Testis (tissue), 5 donors: ENCODE measurements at places on chromosomes 6 and 20. TPM values are rescaled to one million over a fixed set of nuclear protein-coding genes. Genes with fewer than 3 reads are reported as not detected.

XKR7 gene
- 0.25 TPM for total RNA-seq

CST5 gene
- not detected for total RNA-seq

SLC22A1 gene
- 1.7 TPM for total RNA-seq

MYL9 gene
- 177 TPM for total RNA-seq

AIF1 gene
- total RNA-seq: 2.9 TPM

TTPAL gene
- 13.1 TPM for total RNA-seq

CPXM1 gene
- 3.5 TPM for total RNA-seq

DNA sequence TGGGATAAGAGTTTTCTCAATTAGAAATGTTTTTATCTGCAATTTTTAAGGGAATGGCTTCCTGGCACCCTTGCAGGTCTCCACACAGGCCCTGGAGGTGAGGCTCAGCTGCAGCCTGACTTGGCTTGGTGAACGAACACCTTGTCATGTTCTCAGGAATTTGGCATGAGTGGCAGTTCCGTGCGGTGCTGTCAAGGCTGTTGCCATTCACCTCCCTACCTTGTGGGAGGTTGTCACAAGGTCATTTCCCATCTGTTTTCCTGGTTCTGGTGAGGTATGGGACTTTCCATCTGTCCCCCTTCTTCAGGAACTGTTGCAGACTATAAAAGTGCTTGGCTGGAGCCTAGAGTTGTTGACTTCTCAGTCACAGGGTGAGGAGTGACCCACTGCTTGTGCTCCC is 82.9 kb downstream of the ELOVL4 start:
- no peak for DNase-seq

DNA sequence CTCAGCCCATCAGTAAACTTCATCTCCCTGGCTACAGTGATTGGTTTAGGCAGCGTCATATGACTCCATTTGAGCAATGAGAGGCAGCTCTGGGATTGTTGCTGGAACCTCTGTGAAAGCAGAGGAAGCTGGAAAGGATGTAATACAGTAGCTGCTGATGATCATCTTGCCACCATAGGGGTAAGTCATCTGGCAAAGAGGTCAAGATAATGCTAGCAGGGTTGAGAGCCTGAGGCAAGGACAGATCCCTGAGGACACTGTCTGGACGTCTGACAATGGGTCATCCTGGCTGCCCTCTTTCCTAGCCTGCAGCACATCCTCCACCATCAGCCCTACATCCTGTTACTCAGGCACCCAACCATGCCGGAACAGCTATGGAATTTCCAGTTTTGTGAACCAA is 25.5 kb upstream of the FKBP1A start:
- no peak for DNase-seq

- no peak for DNase-seq
Measured at GRCh38 chr6:4259391-4259790, 124.0 kb upstream of the ECI2 start.

DNA sequence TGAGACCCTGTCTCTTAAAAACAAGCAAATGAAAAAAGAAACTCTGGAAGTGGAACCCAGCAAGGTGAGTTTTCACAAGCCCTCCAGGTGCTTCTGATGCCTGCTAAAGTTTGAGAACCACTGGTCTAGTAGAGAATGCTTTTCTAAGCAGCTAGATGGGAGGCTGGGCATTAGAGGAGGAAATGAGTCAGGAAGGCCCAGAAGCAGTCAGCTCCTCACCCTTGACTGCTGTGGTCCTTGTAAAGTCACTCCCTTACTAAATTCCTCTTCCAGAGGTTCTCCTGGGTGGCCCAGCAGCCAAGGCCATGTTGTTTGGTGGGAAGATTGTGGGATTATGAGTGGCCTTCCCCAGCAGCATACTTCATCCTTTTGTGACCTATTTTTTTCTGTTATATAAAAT is 52.0 kb upstream of the FYN start:
- no peak for DNase-seq

GRCh38 chr6:47446669-47447330 is 30.8 kb upstream of the CD2AP start:
- DNase-seq: no peak

- no peak for DNase-seq
Measured at GRCh38 chr6:14656078-14656521, 538.5 kb downstream of the CD83 start.

DNA sequence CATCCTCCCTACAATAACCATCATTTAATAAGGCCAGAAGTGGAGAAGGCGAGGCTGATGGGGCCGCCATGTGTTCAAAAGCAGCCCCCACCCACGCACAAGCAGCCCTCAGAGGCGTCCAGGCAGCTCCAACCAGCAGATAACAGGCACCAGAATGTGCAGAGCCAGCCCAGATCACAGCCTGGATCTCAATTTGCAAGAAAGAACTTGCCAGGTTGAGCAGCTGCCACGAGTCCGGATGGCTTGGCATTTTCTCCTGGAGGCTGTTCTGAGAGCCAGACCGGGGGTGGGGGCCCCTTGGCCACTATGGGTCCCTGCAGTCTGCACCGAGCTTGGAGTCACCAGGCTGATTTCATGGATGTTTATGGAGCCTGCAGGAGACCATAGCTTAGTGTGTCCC is 338.1 kb downstream of the PREX1 start:
- no peak for DNase-seq

GRCh38 chr20:19889011-19889953 is 127.9 kb upstream of the NAA20 start:
- peak; percentile 38 for DNase-seq

- peak; percentile 11 for DNase-seq
Measured at GRCh38 chr20:45363611-45364492, 896 bp downstream of the SYS1 start.

DNA sequence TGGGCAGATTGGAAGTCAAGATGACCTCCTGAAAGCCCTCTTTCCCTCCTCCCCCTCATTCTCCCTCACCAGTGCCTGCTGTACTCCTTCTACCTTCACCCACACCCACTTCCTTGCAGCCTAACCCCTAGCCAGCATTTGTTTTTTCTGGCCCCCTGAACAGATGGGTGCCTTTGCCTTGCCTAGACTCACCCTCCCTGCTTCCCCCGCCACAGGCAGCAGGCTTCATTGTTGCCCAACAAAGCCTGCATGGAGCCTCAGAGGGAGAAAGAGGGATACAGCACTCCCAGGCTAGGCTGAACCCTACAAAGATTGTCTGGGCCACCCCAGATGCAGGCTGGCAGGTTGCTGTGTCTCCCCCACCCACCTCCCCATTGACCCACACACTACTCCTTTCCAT is 2.7 kb downstream of the MOCS1 start:
- DNase-seq: no peak

GRCh38 chr6:85771925-85772430 is 129.3 kb upstream of the SYNCRIP start:
- DNase-seq: no peak

DNA sequence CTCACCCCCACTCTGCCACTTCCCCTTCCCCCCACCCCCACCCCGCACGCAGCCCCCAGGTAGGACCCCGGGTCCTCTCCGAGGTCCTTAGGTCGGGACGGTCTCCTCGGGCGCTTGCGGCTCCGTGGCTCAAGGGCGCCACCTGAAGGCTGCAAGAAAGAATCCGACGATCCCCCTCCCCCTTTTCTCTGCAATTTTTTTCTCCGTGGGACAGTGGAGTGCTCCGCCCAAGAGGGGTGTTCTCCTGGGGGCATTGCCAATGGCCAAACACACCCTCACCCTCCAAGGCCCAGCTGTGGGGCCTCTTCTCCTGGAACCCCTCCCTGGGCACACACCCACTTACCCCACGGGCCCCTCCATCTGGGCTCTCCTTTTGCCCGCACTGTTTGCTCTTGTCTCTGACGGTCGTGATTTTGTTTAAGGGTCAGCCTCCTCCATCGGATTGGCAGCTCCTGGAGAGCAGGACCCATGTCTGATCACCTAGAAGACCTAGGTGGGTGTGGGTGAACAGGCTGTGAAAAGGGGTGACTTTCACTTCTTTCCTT is 1.1 kb upstream of the TMEM74B start:
- peak; percentile 52 for DNase-seq

- no peak for DNase-seq
Measured at GRCh38 chr20:22403022-22403631, 181.2 kb downstream of the FOXA2 start.

- DNase-seq: no peak
Measured at GRCh38 chr20:11248011-11248409, 574.2 kb upstream of the JAG1 start.

- DNase-seq: no peak
Measured at GRCh38 chr20:15292405-15292804, 955.0 kb upstream of the FLRT3 start.

DNA sequence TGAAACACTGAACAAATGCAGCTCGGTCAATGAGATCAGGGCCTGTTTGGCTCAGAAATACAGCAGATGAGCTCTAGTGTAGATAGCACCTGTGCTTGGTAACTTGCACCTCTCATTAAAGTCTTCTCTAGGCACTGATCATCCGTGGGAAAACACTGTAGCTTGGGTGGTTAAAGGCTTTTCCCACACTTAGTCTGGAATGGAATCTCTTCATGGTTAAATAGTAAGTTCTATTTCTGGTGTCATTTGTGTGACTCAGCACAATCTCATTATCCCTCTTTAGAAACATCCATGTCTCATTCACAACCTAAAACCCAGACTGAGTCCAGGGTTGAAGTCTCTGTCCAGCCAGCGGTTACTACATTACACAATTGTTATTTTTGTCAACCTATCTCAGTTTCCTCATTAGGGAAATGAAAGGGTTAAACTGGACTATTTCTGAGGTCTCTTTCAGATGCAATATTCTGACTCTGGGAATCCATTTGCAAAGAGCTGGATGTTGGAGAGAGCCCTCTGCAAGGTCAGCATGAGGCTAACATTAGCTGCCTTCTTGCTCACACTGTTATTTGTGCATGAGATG is 125.0 kb downstream of the ZDHHC14 start:
- DNase-seq: no peak

GRCh38 chr6:148128014-148128730 is 214.5 kb upstream of the SASH1 start:
- no peak for DNase-seq
